ENCODE measurements at places on chromosomes 7 and 10.

- DNase-seq = no peak
Observed at GRCh38 chr10:131758062-131758938, 142.5 kb upstream of the PPP2R2D start.

DNA sequence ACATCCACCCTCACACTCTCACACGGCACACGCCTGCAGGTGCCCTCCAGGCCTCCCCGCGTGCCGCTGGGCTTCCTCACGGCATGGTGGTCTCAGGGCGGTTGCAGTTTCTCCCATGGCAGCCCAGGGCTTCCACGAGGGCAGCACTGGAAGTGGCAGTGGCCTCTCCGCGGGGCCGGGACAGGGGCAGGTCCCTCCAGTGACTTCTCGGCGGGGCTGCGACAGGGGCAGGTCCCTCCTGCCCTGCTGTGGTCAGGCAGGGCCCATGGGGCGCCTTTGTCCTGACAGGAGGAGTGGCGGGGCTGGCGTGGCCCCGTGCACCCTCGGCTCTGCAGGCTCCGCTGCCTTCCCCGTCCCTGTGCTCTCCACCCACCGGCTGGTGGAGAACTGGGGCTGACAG lies 19.0 kb downstream of the PWWP2B start:
- no peak for DNase-seq

- DNase-seq = peak; percentile 81
Observed at GRCh38 chr10:132938472-132939339, 3.7 kb downstream of the CFAP46 start.

DNA sequence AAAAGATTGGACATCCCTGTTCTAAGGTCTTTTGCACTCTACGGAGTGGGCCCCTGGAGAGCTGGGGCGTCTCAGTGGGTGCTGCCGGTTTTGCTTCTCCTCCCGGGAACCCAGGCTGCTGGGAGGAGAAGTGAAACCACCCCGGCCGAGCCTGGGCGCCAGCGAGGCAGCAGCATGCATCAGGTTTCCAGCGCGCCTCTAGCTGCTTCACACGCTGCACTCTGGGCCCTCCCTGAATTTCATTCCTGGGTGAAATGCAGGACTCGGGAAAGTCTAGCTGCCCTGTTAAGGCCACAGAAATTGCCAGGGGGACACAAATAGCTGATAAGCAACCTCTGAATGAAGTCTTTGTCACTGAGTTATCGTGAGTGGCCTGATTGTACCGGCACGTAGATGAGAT lies 127.4 kb downstream of the TRRAP start:
- no peak for DNase-seq

DNA sequence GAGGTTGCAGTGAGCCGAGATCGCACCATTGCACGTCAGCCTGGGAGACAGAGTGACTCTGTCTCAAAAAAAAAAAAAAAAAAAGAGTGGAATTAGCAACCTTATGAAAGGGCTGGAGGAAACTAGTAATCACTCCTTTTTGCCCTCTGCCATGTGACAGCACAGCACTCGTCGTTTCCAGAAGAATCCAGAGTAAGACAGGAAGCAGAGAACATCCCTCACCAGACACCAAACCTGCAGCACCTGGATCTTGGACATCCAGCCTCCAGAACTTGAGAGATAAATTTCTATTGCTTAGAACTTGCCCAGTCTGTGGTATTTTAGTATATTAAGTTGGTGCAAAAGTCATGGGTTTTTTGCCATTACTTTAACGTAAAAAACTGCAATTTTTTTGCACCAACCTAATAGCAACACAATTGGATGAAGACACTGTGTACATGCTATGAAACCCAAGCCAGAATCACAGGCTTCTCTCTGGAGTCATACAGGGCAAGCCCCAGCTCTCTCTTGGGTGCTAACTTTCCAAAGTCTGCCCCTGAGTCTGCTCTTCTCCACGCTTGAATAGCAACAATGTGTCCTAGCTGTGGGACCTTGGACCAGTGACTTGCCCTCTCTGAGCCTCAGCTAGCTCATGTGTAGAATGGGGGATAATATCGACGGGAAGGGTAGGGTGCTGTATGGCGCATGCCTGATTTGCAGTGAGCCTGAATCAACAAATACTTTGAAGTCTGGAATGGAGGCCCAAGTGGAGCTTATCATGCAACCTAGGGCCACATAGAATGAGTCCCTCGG lies 55.1 kb downstream of the CHST3 start:
- no peak for DNase-seq

DNA sequence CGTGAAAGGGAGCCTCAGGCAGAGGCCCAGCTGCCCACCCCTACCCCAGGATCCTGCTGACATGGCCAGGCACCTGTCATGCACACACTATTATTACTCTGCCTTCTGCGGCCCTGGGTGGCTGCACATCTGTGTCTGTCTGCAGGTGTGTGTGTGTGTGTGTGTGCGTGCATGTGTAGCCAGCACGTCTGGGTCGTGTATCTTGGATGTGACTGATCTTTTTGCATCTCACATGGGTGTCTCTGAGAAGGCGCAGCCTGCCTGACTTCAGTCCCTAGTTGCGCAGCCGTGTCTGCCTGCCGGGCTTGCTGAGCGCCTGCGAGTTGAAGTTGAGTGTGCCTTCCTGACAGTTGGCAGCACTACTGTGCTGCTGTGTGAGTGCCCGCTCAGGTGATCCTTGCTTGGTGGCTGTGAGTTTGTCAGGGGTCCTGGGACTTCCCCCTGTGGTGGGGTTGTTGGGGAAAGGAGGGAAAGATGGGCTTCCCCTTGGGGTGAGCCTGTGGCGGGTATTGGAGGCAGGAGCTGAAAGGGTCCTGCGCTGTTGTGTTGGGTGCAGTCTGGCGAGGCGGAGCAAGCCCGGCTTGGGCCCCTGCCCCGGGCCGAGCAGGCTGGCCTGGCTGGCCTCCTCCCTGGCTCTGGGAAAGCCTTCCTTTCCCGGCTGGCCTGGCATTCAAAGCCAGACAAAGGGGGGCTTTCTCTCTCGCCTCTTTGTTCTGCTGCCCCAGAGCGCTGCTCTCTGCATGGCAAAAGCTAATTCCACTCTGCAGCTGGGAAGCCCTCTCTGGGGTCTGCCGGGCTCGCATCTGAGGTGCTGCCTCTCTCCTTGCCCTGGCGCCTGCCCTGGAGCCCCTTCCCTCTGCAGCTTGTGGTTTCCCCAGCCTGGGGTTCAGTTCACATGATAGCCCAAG lies 4.9 kb downstream of the TRIM8 start:
- no peak for DNase-seq

- no peak for DNase-seq
Observed at GRCh38 chr10:115762029-115762428, 511.0 kb downstream of the GFRA1 start.

- DNase-seq = no peak
Observed at GRCh38 chr7:134155206-134155605, 28.1 kb downstream of the LRGUK start.

GRCh38 chr10:3829156-3830050 lies 44.4 kb upstream of the KLF6 start:
- DNase-seq = no peak

DNA sequence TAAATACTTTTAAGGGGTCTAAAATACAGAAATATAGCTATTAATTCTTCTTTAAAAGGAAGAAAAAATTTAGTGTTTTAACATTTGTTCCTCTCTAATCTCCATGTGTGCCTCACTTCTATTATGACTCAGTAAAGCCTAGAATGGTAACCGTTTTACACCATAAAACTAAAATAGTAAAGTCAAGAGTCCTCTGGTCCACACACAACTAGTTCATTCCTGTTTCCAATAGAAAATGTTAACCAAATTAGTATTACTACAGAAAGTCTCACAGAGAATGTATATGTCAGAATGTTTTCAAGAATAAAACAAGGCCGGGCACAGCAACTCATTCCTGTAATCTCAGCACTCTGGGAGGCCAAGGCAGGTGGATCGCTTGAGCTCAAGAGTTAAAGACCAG lies 55.8 kb downstream of the CNOT4 start:
- no peak for DNase-seq

DNA sequence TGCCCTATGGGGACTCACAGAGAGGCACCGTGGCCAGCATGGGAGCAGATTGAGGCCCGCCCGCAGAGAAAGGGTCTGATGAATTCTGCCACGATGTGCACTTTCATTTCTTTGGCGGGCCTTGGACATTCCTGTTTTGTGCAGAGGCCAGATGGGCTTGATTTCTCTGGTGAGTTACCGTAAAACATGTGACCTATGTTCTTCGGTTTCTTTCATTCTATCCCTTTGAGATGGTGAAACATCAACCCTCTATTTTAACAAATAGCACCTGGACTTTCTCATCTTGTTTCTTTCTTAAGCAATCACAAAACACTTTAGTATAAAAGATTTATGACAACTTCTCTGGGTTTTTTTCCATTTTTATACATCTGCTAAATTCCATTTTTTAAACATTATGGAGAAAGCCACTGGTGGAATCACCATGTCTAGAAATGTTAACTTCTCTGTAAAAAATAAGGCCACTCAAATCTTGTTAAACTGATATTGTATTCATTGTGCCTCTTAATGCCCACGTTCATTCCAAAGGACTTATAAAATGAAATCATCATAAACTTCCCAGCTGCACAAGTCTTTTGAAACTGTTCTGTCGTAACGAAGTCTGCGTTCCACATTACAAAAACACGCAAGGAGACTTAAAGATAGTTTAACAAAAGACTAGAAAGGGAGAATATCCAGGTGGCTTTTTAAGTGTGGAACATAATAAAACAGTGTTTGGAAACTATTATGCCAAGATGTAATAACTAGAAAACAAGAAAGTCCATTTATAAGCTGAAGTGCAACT lies 21.4 kb upstream of the ODAD2 start:
- DNase-seq = no peak

DNA sequence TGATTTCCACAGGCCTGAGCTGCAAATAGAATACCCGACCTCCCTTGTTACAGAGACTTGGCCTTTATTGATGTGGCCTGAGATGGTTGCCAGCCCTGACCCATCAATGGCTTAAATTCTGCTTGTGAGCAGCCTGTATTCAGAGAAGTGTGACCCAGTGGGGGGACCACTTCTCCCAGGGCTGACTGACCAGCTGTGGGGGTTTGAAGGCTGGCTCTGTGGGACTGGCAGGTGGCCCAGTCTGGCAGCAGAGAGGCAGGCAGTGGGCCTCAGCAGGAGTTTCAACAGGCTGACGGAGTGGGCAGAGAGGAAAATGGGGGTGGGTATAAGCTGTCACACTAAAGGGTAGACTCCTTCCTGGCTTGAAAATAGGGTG lies 12.2 kb upstream of the PPIF start:
- DNase-seq = no peak

DNA sequence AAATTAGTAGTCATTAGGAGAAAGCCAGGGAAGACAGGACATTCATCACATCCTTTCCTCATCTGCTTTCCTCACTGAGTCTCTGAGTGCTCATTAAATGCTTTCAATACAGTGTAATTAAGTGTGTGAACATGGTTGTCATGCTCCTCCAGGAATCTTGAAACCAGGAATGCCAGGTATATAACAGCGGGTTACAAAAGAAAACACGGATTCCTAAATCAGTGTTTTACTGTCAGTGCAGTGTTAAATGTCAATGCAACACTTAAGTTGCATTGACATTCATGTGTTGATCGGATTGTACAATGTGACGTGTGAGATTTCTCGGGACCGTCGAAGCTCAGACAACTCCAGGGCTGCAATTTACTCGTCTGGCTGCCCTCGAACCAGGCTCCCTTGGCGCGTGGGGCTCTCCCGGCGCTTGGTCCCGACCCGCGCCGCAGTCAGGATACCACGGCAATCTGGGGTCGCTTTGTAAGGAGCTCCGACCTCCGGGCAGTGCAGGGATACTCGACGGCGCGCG lies 455 bp upstream of the SPAG6 start:
- DNase-seq = no peak

DNA sequence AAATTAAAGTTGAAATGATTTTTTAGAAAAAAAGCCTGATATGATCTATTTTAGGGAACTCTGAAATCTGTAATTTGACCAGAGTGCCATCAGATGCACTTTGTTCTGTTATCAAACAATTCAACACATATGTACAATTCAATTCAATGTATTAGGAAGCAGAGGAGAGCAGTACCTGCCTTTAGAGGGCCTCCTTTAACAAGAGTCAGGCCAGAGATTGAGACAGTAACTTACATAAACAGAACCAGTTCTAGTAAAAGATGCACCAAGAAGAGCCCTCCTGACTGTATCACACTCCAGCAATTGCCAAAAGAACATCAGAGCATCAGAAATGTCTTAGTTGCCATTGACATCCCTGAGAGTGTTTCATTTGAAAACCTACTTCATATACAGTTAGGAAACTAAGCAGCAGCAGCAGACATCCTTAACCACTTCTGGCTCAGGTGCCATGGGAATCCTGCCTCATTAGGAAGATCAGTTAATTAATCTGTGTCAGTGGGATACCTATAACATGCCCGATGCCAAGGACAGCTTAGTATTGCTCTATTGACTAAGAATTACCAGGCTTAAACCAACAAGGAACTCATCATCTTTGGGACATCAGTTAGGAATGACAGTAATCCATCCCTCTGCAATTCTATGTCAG lies 1222.6 kb upstream of the LRRN3 start:
- DNase-seq = peak; percentile 39

- DNase-seq = no peak
Observed at GRCh38 chr10:103746598-103746997, 108.8 kb downstream of the SH3PXD2A start.
